ENCODE measurements at places on chromosomes 11 and 22.

DNA sequence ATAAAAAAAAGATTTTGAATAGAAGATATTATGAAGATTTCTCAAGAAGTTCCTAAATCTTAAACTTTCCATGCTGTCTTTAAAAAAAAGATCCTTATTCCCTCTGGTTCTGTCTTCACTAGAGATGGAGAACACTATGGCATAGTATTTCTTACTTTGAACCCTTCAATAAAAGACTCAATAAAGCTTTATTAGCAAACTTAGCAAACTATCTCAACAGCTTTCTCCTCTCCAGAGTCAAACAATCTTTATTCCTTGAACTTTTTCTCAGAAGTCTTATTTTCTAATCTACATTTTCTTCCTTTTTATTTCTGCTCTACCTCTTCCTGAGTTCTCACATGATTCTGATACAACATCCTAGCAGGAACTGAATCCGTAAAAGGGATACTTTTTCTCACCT lies 21.8 kb upstream of the P4HA3 start:
- DNase-seq: no peak

GRCh38 chr22:39215426-39216142 lies 29.2 kb downstream of the PDGFB start:
- DNase-seq: no peak

DNA sequence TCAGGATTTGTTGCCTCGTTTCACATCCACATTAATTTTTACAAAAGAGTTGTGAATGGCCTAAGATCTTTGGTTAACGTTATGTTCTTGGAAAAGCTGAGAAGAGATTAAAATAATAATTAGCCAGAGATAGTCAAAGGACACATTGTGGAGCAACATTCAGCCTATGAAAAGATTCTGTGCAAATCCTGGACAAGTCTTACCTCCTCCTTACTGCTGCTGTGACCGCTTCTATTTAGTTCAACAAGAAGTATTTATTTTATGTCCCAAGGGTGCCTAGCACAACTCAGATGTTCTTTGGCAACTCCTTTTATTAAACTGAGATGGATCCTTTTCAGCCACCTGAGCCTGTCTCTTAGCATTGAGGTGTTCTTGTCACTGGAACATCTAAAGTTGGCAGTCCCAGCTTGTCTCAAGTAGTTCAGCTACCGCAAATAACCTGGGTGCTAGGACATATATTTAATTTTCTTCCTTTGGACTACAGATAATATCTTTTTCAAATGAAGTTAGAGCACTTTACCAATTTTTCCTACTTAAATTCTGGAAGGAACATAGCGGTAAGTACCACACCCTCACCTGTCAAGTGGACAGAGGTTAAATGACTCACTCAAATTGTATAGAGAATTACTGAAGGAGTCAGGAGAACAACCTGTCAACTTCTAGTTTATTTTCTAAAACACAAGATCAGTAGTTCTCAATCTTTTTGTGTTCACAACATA lies 80.5 kb upstream of the CHRM4 start:
- no peak for DNase-seq

GRCh38 chr22:34784056-34784455 lies 281.9 kb upstream of the ISX start:
- DNase-seq: no peak

GRCh38 chr11:78660471-78660870 lies 85.8 kb upstream of the NARS2 start:
- no peak for DNase-seq

GRCh38 chr11:96193745-96194443 lies 149.1 kb downstream of the MAML2 start:
- DNase-seq: no peak

- no peak for DNase-seq
Measured at GRCh38 chr11:95453616-95454171, 222.7 kb upstream of the SESN3 start.

DNA sequence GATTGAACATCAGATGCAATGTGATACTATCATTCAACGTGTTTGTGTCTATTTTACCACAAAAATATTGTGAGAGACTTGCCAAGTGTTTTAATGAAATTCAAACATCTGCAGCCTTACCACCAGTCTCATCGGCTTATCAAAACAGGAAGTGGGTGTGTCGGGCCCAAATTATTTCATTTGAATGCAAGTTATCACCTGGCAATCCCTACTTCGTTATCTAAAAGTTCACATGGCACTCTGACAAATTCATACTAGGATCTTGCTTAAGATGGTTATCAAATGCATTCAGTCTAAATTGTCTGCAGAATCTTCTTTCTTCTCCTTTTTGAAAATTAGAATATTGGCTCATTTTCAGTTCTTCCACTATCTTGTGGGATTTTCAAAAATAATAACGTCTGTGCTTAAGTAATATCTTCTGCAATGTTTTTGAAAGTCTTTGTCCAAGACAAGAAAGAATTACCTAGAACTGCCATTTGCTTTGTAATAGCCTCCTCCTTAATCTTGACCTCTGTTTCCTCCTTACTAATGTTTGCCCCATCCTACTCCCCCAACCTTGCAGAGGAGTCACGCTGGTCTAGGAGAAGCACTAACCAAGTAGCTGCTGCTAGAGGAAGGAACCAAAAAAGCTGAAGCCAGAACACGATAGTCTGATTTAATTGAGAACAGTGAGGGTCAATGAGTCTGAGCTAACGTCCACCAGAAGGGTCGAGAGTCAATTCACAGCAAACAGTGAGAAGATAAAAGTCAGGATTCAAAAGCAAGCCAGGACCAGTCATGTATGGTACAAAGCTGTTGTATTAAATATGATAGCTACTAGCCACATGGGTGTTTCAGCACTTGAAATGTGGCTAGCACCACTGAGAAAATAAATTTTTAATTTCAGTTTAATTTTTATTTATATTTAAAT lies 10.2 kb upstream of the BIRC3 start:
- DNase-seq: no peak

GRCh38 chr11:128686745-128687177 lies 7.1 kb upstream of the FLI1 start:
- peak; percentile 39 for DNase-seq

GRCh38 chr11:2698386-2699184 lies 1.2 kb downstream of the KCNQ1OT1 start:
- DNase-seq: no peak

GRCh38 chr11:57977709-57978108 lies 46.0 kb upstream of the OR9Q1 start:
- no peak for DNase-seq

DNA sequence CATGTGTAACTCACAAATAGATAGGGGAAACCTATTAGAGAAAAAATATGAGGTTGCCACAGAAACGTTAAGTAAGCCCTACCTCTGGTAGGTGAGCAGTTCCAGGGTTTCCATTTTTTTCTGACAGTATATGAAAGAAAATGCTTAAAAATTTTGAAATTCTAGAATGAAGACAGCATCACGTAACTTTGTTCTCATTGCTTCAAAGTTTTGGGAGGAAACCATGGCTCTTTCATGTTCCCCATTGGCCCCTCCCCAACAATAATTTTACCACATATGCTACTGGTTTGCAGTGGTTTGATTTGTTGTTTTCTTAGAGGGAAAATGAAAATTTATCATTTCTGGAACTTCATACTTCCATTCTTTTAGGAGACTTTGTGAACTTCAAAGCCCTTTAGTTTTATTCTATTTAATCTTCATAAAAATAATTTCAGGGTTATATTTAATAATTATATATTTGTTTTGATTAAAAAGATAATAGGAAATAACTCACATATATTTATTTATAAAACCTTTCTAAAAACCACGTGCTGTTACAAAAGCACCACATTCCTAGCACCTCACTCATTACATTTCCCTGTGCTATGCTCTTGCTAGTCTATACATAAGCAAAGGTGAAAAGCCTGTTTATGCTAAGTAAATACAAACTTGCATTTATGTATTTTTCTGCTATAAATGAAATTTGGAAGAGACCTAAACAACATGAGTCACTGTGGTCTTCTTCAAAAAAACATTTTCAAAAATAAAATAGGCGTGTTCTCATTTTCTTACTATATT lies 113.4 kb downstream of the CASP12 start:
- DNase-seq: no peak

GRCh38 chr22:22404598-22405284 lies 103.8 kb downstream of the ZNF280B start:
- DNase-seq: no peak

- DNase-seq: no peak
Measured at GRCh38 chr11:100855466-100856067, 168.5 kb downstream of the ARHGAP42 start.

DNA sequence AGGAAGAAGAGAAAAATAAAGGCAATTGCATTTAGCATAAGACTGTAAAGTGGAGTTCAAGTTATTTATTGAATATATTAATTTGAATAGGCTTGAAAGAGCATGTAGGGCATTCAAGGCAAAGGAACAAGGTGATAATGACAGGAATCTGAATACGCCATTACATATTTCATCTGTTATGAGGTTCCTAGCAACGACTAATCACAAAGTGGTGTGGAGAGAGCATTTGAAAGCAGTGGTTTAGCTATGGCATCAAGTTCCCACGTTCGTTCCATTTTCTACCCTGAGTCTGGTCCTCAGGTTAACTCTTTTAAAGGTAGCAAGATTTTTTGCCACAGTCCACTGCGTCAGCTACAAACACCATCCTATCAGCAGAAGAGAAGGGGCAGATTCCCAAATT lies 59.4 kb downstream of the CNTN5 start:
- DNase-seq: no peak

- no peak for DNase-seq
Measured at GRCh38 chr11:78109081-78110015, 29.7 kb upstream of the NDUFC2 start.

DNA sequence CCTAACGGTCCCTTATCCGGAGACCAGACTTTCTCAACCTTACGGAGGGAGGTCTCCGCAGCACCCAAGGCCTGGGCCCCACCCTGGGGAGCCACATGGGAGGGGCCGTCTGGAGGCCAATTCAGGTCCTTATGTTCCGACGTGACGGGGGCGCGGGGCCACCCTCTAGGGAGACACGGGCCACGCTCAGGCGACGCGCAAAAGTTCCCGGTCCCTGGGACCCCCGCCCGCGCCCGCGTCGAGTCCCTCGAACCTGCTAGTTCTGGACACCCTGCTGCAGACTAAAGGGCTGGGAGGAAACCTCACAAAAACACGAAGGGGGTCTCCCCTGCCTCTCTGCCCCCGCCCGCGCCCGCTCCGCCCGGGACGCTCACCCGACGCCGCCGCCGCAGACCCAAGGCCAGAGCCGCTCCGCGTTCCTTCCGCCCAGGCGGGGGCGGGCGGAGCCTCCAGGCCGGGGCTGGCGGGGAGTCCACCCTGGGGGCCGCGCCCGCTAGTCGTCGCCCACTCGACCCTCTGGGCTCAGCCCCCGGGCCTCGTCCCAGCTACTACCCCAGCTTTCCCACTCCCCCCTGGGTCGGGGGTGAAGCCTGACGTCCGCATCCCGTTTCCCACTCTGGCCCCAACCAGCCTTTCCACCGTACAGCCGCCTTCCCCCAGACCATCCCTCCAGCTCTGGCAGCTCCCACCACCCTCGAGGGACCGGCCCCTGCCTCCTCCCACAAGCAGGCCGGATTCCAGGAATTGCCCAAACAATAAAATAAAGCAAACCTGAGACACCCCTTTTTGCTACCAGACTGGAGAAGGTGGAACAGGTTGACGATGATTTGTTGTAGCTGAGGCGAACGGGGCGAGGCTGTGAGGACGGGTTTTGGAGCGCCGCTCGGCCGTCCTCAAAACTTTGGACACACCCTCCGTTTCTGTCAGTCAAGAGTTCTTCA lies 2.7 kb downstream of the RNH1 start:
- DNase-seq: no peak

GRCh38 chr11:12319461-12319951 lies 57.9 kb upstream of the PARVA start:
- no peak for DNase-seq

- DNase-seq: no peak
Measured at GRCh38 chr11:68148071-68148805, 27.1 kb upstream of the CHKA start.

- no peak for DNase-seq
Measured at GRCh38 chr11:117869604-117870003, 6.9 kb downstream of the FXYD6 start.

- DNase-seq: no peak
Measured at GRCh38 chr11:100467821-100468508, 219.1 kb upstream of the ARHGAP42 start.
